ENCODE measurements at places on chromosomes 6 and 20.
A peak's percentile ranks its signal among the peaks of the same experiment; 100 is the strongest.

DNA sequence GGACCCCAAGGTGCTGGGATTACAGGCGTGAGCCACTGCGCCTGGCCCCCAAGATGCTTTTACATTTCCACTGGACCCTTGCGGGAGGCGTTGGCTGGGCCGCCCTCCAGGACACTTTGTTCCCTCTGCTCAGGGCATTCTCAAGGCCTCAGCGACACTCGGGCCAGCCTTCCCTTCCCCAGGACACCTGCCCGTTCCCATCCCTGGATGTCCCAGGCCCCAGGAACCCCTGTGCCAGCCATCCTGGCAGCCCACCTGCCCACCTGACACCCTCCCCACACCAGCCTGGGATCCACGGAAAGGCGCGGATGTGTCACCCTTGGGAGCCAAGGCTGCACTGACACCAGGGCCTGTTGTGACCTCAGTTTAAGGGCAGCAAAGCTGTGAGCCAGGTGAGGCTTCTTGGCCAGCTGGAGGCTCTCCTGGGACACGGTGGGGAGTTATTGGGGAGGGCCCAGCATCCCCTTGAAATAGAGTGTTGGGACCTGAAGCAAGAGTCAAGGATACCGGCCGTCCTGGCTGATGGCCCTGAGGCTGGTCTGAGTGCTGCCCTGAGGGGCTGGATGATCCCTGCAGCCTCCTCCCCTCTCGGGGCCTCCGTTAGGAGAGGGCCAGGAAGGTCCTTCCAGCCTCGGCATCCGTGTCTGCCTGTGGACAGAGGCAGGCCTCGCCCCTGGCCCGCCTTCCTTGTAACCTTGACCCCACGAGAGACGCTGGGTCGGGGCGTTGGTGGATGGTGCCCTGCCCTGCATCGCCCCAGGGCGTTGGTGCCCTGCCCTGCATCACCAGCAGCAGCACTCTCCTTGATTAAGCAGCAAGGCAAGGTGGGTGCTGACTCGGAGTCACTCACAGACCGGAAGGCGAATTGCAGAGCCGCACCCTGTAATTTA, 84.2 kb upstream of the BHLHE23 start:
- DNase-seq, result no peak

- DNase-seq, result peak; percentile 50
Observed at GRCh38 chr6:46410334-46410953, 80.8 kb downstream of the RCAN2 start.

DNA sequence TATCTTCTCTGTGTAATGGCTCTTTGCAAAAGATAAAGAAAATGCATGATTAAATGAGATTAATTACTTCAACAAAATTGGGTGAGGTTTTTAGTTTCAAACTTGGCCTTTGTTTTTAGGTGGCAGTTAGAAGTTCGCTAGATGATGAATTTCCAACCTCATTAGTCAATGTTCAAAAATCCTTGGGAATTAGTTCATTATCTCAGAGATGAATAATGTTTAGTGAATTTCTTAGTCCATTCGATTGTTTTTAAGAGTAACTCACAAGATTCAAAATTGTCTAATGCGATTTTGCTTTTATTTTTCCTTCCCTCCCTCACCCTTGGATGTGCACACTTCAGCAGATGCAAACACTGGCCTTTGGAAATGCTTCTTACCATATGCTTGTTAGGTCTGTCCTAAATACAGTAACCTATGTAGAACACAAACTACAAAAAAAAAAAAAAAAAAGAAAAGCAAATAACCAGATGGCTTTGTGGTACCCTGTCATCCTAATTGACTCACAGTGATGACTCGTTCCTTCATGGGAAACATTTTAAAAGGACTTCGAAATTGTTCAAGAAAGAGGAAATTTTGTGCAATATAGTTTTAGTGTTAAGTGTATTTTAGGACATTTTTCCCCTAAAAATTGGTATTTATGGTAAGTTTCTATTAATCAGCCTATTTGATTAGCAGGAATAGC, 66.7 kb downstream of the FAM229B start:
- no peak for DNase-seq

DNA sequence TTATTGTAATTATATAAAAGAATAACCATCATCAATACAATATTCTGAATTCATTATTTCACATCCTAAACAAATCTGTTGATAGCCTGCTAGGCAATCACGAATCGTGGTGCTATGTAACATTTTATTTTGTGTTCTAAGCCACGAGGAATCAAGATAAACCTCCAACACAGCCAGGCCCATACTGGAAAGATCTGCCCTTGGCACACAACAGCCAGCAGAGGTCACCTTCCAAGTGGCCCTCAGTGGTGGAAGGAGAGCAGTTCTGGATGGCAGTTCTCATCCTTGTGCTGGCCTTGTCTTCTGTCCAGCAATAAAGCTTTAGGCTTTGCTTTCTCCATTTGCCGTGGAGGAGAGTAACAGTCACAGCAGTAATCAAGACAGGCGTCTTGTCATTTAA, 13.2 kb downstream of the ZNF831 start:
- no peak for DNase-seq

GRCh38 chr20:53071833-53072232, 99.7 kb downstream of the TSHZ2 start:
- no peak for DNase-seq

DNA sequence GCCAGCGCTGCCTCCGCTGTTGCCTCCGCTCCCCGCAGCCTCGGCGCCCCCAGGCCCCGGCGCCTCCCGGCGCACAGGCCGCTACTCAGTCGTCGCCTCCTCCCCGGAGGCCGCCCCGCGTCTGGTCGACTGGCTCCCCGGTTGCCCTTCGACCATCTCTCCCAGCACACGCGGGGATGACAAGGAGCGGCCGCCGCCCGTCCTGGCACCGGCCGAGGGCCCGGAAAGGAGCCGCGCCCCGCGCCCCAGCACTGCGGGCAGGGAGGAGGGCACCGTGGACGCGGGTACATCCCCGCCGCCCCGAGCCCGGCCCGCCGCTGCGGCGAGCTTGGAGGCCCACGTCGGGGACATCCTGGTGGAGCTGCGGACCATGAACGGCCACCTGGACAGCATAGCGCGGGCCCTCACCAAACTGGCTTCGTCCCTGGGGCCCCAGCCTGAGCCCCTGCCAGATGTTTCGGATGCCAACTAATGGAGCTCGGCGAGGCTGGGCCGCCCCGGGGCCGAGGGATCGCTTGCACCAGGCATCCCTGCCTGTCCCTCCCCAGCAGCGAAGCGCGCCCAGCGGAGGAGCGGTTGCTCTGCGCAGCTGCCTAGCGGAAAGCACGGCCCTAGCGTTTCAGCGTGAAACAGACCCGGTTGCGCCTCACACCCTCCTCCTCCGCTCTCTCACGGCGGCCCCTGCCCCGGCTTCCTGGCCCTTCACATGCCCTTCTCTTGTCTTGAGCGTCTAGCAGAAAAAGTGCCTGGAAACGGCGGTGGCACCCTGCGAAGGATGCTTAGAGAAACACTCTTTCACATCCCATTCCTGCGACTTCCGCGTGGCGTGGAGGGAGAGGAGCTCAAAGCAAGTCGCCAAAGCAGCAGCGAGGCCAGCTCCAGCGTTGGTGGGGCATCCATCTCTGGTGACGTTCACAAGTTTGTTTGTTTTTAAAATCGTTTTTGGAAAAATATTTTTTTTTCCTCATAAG, 285.8 kb upstream of the SUPT3H start:
- DNase-seq, result peak; percentile 34

GRCh38 chr6:108222064-108222463, 38.8 kb downstream of the SNX3 start:
- DNase-seq, result no peak

DNA sequence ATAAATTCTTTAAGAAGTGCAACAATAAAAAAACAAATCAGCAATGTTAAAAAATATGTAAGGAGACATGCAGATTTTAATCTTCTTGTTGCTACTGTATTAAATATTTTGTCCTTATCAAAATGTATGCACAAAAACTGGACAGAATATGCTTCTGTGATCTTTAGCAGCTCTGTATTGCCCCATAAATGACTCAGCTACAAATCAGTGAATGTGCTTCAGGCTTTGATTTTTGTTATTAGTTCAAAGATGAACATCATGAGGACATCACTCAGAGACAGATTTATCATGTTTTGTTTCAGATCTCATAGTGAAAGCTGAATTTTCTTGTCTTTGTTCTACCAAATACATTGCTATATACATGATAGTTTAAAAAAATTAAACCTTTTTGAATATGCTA, 312.4 kb downstream of the GRIK2 start:
- DNase-seq, result no peak

- no peak for DNase-seq
Observed at GRCh38 chr6:79874531-79875134, 72.7 kb downstream of the ELOVL4 start.

DNA sequence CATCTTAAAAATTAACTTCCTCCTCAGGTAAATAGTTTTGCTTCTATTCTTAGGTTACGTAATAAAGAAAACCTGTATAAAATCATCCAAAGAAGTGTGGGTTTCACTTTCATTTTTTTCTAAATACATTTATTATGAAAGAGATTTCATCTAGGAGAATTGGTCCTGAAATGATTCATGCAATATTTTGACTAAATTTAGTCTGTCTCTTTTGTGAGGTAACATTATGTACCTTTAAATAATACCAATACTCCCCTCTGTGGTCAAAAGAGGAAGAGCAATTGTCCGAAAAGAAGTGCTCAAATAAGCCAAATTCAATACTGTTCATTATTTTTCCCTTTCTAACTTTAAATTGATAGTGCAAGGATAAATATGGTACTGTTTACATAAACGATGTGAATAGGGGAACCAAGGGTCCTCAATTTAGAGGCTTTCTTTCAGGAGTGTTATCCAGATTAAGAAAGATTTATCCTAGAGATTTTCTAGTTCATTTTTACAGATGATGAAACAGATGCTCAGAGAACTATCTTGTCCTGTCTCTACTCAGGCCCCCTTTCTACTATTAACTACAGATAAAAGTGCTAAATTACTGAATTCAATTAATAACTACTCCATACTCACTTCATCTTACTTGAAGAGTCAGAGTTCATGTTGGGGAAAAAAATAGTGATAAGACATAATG, 26.2 kb downstream of the CYP39A1 start:
- peak; percentile 12 for DNase-seq

DNA sequence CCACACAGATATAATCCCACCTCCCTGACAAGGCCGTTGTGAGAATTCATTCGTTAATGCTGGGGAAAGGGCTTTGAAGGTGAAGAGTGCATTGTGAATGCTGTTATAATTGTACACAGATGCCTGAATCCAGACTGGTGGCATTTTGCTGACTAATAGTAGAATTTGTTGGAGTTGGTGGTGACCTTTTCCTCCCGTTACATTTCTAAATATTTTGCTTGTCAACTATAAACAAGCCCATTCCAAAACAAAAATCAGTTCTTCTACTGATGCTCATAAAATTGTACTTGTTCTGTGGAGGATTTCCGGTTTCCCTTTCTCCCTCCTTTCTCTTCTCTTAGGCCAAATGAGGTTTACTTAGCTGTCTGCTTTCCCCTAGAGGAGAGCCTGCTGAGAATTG, 253.1 kb upstream of the SUPT3H start:
- no peak for DNase-seq

DNA sequence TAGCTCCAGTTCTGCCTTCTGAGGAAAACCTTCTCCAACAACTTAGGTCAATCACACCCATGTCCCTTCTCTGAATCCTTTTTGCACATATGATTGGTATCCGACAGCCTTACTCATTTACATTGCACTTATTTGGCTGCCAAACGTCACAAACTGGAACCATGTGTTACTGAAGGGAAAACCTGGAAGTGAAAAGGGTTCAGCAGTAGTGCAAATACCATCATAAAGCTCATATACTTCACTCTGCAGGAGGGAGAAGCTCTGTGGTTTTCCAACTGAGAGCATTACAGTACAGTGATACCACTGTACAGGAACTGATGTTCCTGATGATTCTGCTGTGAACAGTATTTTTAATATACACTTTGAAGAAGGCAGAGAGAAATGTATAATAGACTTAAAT, 87.8 kb downstream of the SLC16A10 start:
- no peak for DNase-seq

DNA sequence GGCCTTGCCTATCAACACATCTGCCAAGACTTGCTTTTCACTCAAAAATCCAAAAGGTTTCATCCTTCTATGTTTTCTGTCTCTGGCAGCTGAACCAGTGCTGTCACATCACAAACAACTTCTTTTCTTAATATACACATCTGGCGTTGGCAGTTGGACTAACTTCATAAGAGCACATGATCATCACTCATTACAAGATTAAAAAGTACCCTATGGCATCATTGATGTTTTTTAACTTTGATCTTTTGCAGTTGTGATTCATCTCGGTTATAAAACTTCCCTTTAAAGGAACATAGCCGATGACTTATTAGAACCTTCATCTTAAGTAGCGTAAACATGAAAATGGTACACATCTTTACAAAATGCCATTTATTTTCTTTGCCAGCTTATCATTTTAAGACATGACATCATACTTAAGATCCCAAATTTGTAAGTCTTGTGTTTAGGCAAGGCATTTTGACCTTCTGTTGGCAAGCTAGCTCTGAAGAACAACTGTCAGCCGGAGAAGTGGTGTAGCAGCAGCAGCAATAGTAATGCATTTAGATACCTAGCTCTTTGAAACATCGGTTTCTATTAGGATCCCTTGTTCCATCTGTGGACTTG, 64.2 kb upstream of the SUPT3H start:
- DNase-seq, result no peak

DNA sequence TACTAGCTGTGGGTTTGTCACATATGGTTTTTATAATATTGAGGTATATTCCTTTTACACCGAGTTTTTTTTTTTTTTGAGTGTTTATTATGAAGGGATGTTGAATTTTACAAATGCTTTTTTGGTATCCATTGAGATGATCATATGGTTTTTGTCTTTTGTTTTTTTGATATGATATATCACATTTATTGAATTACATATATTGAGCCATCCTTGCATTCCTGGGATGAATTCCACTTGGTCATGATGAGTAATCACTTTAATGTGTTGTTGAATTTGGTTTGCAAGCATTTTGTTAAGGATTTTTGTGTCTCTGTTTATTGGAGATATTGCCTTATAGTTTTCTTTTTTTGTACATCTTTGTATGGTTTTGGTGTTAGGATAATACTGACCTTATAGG, 3.3 kb upstream of the ZNF337 start:
- DNase-seq, result no peak

GRCh38 chr6:140264431-140264830, 890.0 kb upstream of the CITED2 start:
- no peak for DNase-seq

GRCh38 chr6:52575502-52575892, 1.4 kb downstream of the TRAM2 start:
- no peak for DNase-seq

GRCh38 chr20:8018958-8019245, 659 bp downstream of the TMX4 start:
- DNase-seq, result peak; percentile 68
